DMS79 (cell line): ENCODE measurements at places on chromosomes 5 and 9.

- no peak for DNase-seq
These were observed 21.5 kb downstream of the SARDH start for GRCh38 chr9:133716564-133717112.

DNA sequence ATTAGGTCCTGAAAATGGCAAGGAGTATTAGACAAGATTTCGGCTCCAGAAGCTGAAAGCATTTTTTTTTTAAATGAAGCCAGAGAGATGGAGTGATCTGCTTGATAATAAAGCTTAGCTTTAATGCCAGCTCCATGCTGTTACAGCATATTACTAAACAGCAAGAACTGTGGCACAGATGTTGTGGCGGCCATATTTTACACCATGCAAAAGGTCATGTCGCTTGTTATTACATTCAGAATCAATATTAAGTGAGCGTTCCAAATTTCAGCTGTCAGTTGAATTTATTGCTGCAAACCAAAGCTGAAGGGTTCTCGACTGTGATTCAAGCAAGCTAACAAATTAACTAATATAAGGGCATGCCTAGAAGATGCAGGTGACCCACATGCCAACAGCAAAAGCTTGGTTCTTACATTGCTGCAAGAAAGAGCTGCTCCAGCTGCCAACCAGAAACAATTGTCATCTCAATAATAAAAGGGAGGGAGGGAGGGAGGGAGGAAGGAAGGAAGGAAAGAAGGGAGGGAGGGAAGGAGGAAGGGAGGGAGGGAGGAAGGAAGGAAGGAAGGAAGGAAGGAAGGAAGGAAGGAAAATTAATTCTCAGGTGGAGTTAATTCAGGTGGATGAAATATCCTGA lies 517.7 kb upstream of the WWC1 start:
- no peak for DNase-seq

GRCh38 chr5:171783051-171783450 lies 2.6 kb upstream of the SMIM23 start:
- no peak for DNase-seq

DNA sequence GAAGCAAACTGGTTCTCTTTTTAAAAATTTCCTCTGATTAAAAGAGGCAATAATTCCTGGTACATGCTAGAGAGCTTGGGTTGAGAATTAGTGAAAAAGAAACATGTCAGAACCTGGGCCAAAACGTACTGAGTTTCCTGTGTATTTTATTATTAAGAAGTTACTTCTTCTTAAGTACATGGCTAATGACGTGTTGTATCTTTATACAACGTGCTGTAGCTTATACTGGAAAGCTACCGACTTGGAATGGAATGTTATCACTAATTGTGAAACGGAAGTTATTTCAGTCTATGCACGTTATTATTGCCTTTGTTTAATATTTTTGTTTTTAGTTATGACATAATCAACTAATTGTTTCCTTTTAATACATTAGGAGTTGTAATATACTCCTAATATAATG lies 43.1 kb downstream of the ZNF366 start:
- DNase-seq: no peak

GRCh38 chr5:23257656-23258055 lies 249.8 kb upstream of the PRDM9 start:
- DNase-seq: no peak

GRCh38 chr9:967436-967835 lies 9.0 kb upstream of the DMRT3 start:
- no peak for DNase-seq

DNA sequence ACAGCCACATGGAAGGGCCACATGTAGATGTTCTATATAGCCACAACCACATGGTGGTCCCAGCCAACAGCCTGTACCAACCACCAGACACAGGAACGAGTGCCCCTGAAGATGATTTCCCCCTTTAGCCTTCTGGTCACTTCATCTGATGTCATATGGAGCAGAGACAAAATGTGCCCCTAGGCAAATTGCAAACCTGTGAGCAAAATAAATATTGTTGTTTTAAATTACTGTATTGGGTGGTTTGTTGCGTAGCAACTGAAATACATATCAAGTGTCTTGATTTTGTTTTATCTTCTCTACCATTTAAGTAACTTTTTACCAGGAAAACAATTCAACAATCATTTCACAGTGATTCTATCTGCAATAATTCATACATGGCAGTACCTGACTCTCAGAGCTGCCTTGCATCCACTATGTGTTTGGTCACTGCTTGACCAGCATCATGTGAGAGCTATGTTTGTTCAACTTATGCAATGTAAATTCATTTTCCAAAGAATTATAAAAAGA lies 142.5 kb upstream of the VLDLR start:
- no peak for DNase-seq

- DNase-seq: no peak
These were observed 1.8 kb downstream of the POU4F3 start for GRCh38 chr5:146340260-146341081.

- DNase-seq: no peak
These were observed 2156.9 kb upstream of the C9orf72 start for GRCh38 chr9:29730163-29730562.

DNA sequence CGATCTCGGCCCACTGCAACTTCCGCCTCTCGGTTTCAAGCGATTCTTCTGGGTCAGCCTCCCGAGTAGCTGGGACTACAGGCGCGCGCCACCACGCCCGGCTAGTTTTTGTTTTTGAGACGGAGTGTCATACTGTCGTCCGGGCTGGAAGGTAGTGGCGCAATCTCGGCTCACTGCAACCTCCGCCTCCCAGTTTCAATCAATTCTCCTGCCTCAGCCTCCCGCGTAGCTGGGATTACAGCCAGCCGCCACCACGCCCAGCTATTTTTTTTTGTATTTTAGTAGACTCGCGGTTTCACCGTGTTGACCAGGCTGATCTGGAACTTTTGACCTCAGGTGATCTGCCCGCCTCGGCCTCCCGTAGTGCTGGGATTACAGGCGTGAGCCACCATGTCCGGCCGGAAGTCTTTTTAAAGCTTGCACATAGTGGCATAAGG lies 1.2 kb downstream of the SMC5 start:
- no peak for DNase-seq

DNA sequence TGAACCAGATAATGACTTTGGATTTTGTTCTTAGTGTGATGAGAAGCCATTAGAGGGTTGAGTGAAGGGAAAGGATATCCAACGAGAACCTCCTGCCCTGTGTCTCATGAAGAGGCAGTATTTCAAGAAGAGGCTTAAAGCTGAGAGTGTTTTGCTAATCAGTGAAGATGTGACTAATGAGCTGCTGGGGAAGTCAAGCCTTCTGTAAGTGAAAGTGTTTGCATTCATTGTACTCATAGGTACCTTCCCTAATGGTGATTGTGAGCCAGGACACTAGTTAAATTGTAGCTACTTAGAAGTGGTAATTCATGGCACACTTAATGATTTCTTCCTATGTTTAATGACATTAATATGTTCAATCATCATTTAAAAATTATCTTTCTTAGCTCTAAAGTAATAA lies 23.7 kb downstream of the PIP5K1B start:
- DNase-seq: no peak

DNA sequence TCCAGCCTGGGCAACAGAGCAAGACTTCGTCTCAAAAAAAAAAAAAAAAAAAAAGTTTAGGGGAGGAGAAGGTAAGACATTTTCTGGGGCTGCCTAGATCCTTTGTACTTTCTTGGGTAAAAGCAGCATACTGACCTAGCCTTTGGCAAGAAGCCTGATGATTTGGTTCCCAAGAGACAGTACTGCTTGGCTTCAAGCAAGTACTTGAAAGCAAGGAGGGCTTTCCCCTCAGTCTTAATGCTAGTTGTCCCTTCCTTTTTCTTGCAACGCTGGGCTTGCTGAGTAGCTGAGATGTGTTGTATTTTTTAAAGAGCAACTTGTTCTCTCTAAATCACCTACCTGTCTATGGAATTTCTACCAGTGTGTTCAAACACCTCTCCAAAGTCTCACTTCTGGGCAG lies 76.2 kb downstream of the INSYN2B start:
- DNase-seq: no peak

GRCh38 chr5:137573376-137573775 lies 74.2 kb upstream of the SPOCK1 start:
- DNase-seq: no peak

GRCh38 chr9:30235068-30235467 lies 2149.4 kb upstream of the ACO1 start:
- no peak for DNase-seq

GRCh38 chr5:178368274-178368673 lies 135.7 kb upstream of the PHYKPL start:
- DNase-seq: no peak
